ENCODE measurements at places on chromosomes 7 and 10.

DNA sequence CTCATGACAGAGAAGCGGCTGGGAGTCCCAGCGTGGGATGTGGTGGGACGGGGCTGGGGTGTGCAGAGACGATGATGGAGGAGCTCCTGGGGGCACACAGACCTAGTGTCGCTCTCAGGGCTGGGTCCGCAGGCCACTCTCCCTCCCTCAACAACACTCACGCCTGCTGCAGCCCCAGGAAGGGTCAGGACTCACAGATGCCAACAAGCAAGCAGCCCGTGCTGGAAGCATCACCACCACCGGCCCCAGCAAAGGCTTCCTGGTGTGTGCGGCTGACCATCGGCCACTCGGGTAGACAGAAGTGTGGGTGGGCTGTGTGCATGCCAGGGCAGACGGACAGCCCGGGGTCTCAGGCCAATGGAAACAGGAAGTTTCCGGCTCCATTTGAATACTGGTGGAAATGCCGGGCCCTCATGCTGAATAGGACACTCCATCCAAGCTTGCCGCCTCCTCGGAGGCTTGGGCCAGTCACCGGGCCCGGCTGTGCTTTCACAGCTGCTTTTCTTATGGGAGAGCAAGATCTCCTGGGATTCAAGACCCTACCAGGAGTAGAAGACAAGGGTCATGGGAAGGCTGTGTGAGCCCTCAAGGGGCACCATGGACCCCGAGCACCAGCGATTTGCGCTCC lies 178.1 kb downstream of the ELFN1 start:
- no peak for DNase-seq

GRCh38 chr7:75624134-75624832 lies 114.5 kb downstream of the HIP1 start:
- no peak for DNase-seq

GRCh38 chr10:102003541-102003940 lies 52.4 kb downstream of the ARMH3 start:
- no peak for DNase-seq

GRCh38 chr10:42933448-42934340 lies 143.2 kb upstream of the RET start:
- peak; percentile 23 for DNase-seq

DNA sequence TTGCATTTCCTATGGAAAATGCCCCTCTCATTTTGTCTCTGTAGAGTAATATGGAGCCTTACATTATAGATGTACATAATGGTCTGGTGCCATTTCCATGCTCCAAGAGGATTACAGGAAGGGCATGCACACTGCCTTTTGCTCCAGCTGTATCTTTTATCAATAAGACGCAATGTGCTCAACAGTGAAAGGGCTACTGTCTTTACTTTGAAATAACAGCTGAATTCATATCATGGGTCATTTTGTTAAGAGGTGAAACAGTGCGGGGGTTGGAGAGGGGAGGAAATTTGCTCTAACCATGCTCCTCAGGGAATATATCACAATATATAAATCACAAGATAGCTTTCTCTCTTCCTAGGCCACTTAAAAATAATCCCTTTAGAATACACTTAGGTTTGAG lies 77.7 kb downstream of the ICA1 start:
- DNase-seq, result no peak

GRCh38 chr7:144378651-144379050 lies 23.4 kb downstream of the ARHGEF5 start:
- no peak for DNase-seq

GRCh38 chr7:3887096-3887690 lies 586.1 kb downstream of the SDK1 start:
- no peak for DNase-seq

DNA sequence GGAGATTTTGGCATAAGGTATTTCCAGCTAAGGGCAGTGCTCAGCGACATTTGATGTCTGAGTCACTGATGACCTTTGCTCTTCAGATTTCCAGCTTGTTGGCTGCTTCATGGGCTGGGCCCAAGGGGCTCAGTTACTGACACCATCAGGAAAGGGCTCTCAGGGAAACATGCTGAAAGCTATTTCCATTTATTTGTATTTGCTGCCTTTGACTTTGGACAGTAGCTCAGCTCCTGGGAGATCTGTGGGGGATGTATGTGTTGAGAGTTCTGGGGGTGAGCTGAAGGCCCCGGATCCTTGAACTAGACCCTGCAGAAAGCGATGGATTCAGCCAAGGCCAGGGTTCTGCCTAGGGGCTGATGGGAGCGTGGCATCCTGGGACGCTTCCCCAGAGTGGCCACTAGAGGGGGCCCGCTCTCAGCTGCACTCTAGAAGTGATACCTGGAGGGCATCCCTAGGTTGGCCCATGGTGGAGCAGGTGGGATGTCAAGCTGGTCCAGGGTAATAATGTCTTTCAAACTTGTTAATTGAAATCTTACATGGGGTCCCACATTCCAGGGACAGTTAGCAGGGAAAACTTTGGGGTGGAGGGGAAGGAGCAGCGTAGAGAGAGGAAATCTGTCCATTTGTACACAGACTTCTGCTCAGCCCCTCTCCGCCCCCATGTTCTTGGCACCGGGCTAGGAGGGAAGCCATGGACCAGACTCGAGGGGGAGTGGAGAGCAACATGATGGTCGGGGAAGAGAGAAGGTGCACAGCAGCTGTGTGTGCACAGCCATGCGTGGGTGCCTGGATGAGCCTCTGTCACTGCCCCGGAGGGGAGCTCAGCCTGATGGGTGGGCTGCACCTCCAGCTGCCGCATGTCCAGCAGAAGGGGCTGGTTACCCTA lies 3.0 kb upstream of the BTBD16 start:
- peak; percentile 35 for DNase-seq

GRCh38 chr10:125633517-125633999 lies 49.4 kb downstream of the TEX36 start:
- DNase-seq, result no peak

GRCh38 chr10:126156012-126156411 lies 232.3 kb downstream of the ADAM12 start:
- DNase-seq, result no peak

DNA sequence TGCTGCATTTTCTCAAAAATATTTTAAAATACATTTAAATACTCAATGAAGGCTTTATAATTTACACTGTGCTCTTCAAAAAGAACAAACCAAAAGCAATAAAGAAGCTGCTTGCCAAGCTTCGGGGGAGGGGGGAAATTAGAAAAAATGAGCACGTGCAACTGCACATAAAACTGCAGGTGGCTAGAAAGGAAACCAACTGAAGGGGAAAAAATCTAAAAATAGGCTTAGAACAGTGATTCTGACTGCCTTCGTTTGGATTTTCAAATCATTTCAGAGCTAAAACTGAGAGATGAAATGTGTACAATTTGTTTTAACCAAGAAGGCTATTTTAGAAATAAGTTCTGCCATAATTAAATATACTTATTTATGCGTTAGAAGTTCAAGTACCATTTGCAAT lies 61.4 kb downstream of the ABI1 start:
- DNase-seq, result no peak

GRCh38 chr7:100686201-100686821 lies 7.7 kb downstream of the GIGYF1 start:
- DNase-seq, result no peak

- no peak for DNase-seq
Observed at GRCh38 chr7:83957333-83957732, 237.3 kb downstream of the SEMA3A start.

DNA sequence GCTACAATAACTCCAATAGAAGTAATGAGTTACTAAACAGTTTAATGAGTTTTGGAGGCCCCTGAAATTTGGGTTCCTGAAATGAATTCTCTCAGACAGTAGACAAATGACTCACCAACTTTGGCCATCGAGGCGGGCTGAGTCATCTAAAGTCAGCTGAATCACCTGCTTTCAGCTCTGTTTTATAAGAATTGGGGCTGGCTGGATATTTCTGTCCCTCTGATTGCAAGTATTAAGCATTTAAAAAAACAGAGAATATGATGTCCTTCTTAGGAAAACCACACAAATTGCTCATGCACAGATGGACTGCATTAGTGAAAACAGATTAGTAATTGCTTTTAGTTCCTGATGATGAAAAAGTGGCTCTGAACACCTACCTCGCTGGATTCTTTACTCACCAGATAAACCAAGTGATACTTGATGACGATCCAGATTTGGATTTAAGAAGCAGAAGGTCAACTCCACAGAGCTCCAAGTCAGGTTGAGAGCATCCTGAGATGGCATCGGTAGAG lies 59.1 kb downstream of the ZNF365 start:
- peak; percentile 64 for DNase-seq

GRCh38 chr10:4043897-4044665 lies 259.1 kb upstream of the KLF6 start:
- DNase-seq, result no peak

GRCh38 chr7:68697796-68698280 lies 900.4 kb upstream of the AUTS2 start:
- DNase-seq, result no peak

DNA sequence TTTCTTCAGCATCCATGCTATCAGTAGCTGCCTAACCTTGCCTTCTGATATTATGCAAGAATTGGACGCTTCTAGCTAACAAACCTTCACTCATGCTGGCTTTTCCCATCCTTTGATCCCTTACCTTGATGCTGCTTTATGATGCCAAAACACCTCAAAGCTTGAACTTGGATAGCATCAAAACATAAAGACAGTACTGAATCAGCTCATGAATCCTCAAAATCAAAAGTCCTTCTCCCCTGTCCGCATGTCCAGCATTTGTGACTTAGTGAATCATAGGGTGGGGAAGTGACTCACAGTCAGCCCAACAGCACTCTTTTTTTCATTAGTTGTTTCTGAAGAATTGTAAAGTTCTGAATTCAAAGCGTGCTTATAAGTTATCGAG lies 89.5 kb upstream of the PIK3CG start:
- DNase-seq, result no peak

- DNase-seq, result no peak
Observed at GRCh38 chr7:30005464-30005863, 15.9 kb upstream of the SCRN1 start.

DNA sequence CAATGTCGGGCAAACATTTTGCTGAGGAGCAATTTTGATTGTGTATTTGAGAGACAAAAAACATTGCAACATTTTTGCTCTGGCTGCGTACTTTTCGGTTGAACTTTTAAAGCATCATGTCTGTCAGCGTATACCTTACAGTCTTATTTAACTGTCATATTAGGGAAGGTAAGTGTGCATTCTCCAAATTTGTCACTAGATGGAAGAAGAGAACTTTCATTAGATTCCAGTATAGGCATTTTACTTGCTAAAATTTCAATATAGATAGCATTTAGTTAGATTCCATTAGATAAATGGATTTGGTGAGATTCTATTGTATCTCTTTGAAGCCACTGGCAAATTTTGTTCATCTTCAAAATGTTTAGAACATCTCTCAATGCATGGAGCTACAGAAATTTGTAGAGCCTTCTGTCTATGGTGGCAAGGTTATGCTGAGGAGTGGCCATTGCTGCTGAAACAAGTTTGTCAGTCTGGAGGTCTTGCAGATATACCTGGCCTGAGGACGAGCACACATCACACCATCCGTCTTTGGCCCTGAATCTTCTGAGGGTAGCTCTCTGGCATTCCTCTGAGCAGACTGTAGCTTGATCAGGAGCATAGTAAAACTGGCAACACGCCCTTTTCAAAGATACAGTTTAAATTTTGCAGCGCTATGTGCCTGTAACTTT lies 437.5 kb upstream of the MBL2 start:
- DNase-seq, result no peak

DNA sequence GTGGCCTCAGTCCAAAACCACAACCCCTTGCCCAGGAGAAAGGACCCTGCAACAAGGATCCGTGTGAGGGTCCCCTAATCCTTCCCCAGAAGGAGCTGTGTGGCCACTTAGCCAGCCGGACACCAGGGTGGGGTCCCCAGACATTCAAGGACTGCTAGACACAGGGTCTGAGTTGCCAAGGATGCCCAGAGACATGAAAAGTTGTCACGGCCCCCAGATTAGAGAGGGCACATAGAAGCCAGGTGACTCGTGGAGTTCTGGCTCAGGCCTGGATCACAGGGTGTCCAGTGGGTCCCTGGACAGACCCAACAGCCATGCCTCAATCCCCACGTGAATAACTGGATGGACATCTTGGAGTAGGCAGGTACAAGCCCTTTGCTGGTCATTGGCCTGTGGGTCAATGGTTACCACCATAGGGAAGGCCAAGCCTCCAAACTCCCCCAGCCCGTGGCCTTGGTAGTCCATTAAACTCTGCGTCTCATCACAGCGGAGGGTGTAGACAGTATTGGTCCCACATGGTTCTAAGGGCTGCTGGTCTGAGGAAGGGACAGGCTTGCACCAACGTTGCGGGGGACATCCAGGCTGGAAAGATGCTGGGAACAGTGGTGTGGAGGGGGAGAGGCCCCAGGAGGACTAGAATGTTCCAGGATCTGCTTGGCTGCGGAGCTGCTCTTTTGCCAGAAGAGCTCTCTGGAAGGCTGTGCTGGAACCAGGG lies 205.9 kb upstream of the PPP2R2D start:
- no peak for DNase-seq

DNA sequence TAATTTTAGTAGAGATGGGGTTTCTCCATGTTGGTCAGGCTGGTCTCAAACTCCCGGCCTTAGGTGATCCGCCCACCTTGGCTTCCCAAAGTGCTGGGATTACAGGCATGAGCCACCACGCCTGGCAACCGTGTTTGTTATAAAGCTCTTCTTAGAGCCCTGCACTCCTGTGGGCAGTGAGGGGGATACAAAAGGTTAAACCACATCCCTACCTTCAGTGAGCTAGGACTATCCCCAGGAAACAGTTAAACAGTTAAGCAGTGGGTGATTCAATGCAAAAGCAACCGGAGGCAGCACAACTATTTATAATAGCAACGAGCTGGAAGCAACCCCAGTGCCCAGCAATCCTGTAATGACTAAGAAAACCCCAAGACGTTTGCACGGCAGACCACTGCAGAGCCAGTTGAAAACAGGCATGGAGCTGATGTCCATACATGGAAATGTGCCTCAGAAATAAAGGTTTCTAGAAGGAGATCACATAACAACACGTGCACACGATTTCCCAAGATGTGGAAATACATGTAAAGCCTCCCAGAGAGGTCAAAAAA lies 107.2 kb upstream of the LYZL2 start:
- no peak for DNase-seq

- no peak for DNase-seq
Observed at GRCh38 chr7:33733870-33734650, 171.3 kb upstream of the BMPER start.

DNA sequence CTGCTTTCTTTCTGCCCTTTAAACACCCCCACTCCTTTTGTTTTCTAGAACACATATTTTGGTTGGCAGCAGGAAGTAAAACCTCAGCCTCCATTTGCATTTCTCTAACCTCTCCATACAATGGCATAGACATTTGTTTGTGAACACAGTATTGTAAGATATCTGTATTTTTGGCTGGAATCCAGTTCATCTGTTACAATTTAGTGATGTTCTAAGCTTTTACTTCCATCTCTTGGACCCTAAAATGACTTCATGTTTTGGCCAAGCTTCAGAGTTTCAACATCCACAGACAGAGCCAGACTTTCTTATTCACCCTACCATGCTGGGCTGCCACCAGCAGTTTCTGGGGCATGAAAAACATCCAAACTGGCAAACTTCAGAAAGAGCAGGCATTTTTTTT lies 21.1 kb upstream of the AUTS2 start:
- DNase-seq, result no peak

GRCh38 chr10:115659616-115660015 lies 566.5 kb downstream of the ATRNL1 start:
- DNase-seq, result no peak
